Astrocyte of the spinal cord (primary cell): ENCODE measurements at places on chromosomes 1 and 21.

GRCh38 chr1:58785442-58786058 is 1.7 kb upstream of the JUN start:
- DNase-seq: peak; percentile 69

GRCh38 chr21:35578347-35578782 is 482.0 kb downstream of the SETD4 start:
- peak; percentile 81 for DNase-seq

- no peak for DNase-seq
These were observed 21.0 kb upstream of the IFI44L start for GRCh38 chr1:78599294-78599693.

DNA sequence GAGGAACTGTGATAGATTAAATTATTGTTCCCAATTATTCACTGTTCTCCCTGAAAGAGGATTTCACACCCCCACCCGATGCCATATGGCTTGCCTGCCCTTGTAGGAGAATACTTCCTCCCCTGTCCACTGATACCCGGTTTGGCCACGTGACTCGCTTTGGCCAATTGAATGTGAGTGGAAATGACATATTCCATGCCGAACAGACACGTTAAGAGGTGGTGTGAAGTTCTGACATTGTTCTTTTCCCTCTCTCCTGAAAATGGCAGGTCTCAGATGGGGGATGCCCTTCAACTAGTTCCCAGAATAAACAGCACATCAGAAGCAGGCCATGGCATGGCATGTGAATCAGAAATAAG is 5.3 kb downstream of the STUM start:
- no peak for DNase-seq

GRCh38 chr1:244239261-244239770 is 188.2 kb downstream of the ZBTB18 start:
- peak; percentile 6 for DNase-seq

GRCh38 chr1:229152311-229152710 is 118.6 kb upstream of the RAB4A start:
- DNase-seq: no peak

GRCh38 chr1:110513511-110513910 is 5.5 kb downstream of the KCNA10 start:
- DNase-seq: no peak

DNA sequence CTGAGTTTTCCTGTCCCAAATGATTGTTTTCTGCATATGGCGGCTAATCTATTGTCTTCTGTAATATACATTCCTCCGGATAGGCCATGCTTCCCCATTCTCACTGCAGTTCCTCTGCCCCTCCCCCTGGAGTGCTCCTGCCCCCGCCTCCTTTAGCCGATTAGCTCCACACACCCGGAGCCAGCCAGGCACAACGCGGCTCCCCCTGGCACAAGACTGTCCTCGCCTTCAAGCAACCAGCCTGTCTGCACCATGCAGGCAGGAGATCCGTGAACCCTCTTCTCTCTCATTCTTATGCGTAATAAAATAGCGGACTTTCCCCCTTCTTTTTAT is 18.0 kb downstream of the SERTAD4 start:
- no peak for DNase-seq

DNA sequence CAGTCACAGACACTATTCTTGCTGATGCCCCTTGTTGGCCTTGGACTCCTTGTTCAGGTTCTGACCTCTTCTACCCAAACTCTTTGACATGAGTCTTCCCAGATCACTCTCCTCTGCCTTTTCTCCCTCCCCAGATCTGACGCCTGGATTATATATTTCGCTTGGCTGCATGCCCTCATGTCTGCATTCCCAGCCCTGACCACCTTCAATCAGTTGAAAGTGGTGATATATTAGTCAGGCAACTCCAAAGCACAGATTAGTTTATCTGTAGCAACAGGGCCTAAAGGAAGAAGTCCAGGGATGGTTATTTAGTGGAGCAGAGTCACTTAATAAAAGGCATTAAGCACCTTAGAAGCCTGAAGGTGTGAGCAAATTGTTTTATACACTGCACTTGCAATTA is 110.0 kb upstream of the GUCA2B start:
- DNase-seq: no peak

DNA sequence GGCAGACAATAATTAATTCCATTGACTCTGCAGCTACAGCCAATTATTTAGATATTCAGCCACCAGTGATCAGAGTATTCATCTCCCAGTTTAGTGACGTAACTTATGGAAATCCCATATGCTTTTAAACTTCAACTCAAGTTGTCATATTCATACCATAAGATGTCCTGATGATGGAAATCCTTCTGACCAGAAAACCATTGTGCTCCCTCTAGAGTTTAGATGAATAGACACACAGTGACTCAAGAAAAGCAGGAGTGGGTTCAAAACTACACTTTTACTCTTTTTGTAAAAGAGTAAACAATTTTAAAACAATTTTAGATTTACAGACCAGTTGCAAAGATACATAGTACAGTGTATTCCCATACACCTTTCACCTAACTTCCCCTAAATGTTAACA is 463.7 kb downstream of the KCNT2 start:
- no peak for DNase-seq

DNA sequence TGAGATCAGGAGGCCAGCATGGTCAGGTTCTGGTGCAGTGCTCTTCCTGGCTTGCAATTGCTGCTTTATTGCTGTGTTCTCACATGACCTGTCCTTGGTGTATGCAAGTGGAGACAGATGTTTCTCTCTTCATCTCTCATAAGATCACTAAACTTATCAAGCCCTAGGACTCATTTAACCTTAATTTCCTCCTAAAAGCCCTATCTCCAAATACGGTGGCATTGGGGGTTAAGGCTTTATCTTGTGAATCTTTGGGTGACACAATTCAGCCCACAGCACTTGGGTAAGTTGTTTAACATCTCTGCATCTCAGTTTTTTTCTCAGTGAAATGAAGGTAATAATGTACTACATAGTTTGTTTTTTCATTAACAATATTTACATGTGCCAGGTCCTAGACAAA is 152.4 kb downstream of the RWDD3 start:
- no peak for DNase-seq

GRCh38 chr1:206558794-206559671 is 51.7 kb downstream of the RASSF5 start:
- no peak for DNase-seq

DNA sequence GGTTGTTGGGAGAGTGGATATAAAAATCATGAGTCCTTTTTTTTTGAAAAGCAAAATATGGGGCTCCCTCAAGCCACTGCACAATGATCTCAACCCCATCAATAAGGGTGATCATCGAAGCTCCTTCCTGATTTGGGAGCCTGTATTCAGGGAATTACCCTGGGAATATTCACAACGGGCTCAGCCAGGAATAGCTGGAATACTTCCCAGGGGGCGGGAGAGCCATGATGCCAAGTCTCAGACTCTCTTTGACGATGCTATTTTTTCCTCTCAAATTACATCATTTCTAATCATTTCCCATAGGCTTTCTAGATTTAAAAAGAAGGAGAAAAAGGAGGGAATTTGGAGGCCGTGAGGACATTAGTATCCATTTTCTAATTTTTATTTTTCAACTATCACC is 18.4 kb downstream of the OLIG1 start:
- DNase-seq: no peak

DNA sequence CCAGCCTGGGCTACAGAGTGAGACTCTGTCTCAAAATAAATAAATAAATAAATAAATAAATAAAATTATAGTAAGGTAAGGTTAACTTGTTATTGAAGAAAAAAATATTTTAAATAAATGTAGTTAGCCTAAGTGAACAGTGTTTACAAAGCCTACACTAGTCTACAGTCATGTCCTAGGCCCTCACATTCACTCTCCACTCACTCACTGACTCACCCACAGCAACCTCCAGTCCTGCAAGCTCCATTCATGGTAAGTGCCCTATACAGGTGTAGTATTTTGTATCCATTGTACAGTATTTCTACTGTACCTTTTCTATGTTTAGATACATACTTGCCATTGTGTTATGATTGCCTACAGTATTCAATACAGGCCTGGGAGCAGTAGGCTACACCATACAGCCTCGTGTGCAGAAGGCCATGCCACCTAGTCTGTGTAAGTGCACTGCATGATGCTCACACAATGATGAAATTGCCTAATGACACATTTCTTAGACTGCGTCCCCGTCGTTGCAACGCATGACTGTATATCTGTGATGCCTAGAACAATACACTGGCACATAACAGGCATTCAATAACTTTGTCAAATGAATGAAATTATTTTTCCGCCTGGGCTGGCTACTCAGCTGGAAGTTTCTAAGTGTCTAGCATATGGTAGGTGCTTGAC is 14.8 kb downstream of the KCNN3 start:
- no peak for DNase-seq

DNA sequence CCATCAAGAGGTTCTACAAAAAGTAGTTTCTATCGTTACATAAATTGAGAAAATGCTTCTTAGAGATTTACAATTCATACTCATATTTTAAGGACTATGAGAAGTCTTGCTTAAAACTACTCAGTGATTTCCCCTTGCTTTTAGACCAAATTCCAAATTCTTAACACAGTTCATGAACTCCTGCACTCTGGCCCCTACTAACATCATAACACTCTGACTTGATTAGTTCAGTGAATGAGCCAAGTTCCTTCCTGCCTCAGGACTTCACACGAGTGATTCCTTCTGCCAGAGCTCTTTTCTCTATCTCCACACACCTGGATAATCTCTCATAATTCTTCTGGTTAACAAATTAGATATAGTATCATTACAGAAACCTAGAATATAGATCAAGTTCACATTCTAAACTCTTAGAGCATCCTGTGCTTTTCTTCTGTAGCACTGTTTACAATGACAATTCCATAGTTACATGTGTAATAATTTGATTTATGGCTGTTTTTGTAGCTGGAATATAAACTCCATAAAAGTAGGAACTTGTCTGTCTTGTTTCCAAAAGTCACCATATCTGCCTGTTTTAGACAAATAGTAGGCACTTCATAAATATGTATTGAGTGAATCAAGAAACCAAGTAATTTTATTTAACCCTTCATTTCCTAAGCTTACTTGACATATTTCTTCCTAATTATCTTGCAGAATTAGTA is 59.9 kb downstream of the NUF2 start:
- no peak for DNase-seq

GRCh38 chr1:48858200-48858920 is 81.7 kb upstream of the BEND5 start:
- no peak for DNase-seq

GRCh38 chr1:14296795-14297194 is 301.7 kb upstream of the KAZN start:
- peak; percentile 49 for DNase-seq

DNA sequence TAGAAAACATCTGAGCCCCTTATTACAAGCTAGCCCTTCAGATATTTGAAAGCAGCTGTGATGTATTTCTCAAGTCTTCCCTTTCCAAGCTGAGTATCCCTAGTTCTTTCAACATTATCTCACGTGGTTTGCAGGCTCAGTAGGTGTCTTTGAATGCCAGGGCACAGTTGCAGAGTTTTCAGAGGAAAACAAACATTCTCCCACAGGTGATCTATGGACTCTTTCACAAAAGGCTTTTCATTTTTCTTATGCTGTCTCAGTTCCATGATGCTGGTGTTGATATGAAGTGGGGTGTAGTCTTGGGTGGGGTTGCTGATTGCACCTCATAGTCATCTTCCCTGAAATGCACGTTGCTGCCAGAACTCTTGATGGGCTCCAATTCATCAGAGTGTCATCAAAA is 17.3 kb downstream of the CACNA1E start:
- no peak for DNase-seq

DNA sequence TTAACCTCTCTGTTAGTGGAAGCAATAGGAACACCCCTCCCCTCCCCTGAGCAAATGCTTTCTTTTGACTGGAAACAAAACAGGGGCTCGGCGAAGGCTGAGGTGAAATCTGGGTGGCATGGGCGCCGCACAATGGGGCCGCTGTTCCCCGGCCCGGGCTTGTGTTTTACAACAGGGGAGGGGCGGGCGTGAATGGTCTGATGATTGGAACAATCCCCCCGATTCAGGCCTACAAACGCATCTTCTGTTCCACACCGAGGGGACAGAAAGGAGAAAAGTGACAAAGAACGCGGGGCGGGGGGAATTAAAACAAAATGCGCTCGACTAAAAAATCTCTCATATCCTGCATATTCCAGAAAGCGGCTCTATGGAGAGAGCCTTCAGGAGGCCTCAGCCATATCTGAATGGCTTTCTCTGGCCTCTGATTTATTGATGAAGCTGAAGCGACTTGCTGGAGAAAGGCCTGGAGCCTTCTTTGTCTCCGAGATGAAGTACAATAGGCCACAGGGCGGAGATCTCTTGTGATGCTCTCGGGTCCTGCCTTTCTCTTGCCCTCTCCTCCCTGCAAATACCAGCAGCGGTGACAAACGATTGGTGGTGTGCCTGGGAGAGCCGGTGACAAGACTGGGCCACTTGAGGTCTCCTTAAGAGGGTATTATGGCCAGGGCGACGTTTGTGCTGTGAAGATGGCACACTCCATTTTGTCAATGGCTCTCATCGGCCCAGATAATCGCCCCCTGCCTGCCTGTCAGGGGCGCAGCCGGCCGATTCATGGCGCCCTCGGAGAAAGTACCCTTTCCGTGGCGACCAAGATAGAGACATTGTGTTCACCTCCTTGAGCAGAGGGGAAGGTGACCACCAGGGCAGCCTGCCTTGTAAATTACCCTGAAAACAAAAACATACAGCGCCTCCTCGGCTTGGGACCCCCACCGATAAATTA is 47.1 kb upstream of the OLIG2 start:
- DNase-seq: no peak

DNA sequence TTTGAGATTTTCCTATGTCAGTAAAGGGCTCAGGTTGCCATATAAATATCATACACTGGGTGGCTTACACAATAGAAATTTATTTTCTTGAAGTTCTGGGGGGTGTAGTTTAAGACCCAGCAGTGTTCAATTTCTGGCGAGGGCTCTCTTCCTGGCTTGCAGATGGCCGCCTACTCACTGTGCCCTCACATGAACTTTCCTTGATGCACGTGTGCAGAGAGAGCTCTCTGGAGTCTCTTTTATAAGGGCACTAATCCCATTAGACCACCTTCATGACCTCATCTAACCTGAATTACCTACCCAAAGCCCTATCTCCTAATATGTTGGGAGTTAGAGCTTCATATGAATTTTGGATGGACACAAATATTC is 21.1 kb downstream of the TMEM51 start:
- no peak for DNase-seq

- no peak for DNase-seq
These were observed 1.4 kb downstream of the MEGF6 start for GRCh38 chr1:3609769-3610526.

DNA sequence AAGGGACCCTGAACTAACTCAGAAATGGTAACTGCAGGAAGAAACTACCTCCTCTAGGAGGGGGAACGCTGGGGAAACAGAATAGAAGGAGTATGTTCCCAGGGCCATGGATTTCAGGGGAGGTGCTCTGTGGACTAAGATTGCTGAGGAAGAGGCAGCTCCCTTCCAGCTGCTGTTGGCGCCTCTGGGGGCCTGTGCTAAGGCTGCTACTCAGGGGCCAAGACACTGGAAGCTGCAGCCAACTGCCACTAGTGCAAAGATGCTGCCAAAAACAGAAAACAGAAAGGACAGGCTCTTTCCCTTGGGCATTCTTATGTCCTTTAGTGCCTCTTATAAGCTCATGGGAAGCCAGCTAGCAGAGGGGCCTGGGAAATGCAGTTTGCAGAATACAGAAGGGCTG is 58.0 kb upstream of the SGIP1 start:
- no peak for DNase-seq

GRCh38 chr1:205326812-205327466 is 5.4 kb upstream of the NUAK2 start:
- no peak for DNase-seq

- no peak for DNase-seq
These were observed 119.2 kb downstream of the LRIG2 start for GRCh38 chr1:113192242-113192641.

GRCh38 chr1:6006882-6007281 is 14.7 kb upstream of the NPHP4 start:
- no peak for DNase-seq

GRCh38 chr1:218817071-218817470 is 356.6 kb upstream of the LYPLAL1 start:
- DNase-seq: no peak
